NCI-H510A (cell line): ENCODE measurements at places on chromosomes 12 and 14.

DNA sequence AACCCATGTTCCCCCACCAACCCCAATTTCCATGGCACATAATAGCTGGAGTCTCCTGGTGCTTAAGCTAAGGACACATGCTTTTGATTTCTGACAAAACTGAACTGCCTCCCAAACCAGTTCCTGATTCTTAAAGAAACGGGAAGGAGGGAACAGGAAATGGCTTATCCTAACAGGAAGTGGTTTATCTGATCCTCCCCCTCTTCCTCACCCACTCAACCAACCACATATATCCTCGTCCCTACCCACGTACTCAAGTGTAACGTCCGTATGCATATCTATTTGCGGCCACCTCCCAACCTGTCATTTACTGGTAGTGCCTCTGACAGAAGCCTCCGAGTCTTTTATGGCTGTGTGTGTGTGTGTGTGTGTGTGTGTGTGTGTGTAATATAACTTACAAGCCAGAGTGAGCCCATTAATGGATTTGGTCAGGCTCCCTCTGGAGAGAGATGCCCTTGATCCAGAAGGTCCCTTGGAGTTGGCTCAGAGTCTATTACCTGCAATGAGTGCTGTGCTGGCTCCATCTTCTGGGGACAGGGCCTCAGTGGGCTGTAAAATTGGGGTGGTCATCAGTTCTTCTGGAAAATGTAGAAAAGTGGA, 7.7 kb downstream of the DAZAP2 start:
- DNase-seq = no peak

GRCh38 chr12:60539592-60539991, 943.8 kb downstream of the SLC16A7 start:
- DNase-seq = no peak

DNA sequence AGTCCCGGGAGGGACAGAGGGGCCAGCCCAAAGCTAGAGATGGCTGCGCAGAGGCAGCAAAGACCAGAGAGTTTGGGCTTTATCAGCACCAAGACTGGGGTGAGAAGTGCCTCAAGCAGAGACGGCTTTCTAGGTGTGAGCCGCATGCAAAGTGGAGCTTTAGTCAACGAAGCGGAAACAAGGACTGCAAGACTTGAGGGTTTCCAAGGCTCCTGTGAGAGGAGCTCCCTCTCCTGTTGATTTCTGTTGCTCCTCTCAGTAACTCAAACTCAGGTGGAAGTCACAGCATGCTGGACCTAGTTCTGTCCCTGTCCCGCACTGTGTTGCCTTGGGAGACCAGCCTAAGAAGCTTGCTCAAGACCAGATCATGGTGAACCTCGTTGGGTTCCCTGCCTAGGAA, 327.8 kb downstream of the MED13L start:
- no peak for DNase-seq

GRCh38 chr12:72699362-72699761, 427.2 kb downstream of the TRHDE start:
- no peak for DNase-seq

GRCh38 chr14:94998110-94998509, 159.2 kb downstream of the DICER1 start:
- DNase-seq = no peak

DNA sequence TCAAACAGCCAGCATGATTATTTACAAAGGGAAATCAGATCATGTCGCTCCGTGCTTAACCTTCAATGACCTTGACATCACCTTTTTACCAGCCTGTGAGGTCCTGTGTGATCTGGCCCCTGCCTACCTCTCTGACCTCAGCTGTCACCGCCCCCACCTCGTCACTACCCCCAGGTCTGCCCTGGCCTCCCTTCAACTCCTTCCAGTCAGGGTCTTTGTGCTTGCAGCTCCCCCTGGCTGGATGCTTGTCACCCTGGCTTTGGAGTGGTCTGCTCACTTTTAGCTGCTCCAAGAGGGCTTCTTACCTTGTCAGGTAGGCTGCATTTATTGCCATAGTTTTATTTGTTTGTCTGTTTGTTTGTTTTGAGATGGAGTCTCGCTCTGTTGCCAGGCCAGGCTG, 8.2 kb upstream of the MAX start:
- no peak for DNase-seq

DNA sequence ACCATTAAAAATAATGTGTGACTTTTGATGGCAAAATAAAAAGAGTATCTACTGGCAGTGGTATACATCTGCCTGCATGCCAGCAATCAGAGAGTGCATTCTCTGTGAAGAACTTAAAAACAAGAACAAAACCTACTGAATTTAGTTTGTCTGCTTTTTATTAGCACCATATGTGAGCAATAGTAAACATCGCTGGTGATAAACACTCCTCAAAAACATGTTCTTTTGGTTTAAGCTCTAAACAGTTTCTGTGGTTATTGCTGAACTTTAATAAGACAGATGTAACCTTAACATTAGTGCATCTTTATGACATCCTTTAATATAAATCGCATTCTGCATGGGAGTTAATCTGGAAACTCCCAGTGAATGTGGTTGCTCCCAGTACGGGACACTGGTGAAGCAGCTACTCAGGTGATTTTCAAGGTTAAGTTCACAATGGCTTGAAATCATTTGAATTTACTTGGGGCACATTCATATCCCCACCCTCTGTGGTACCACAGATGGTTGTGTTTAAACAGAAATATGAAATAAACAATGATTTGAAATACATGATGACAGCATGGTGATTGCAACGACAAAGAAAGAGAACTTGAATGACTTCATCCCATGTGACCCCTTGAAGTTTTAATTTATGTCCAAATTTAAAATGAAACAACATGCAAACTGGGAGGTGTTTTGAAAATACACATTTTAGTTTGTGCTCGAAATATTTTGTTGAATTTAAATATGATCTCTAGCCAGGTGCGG, 285.9 kb downstream of the FOXN3 start:
- DNase-seq = no peak

DNA sequence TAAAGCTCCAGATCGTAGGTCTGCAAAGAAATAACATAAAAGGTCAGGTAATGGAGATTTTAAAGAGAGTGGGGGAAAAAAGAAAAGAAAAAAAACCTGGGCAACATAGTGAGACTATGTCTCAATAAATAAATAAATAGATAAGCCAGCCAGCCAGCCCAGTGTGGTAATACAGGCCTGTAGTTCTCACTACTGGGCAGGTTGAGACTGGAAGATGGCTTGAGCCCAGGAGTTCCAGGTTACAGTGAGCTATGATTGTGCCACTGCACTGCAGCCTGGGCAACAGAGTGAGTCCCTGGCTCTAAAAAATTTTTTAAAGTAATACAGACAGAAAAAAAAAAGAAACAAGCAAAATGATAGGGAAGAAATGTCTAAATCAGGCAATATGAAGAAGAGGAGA, 43.2 kb upstream of the BBS10 start:
- no peak for DNase-seq

GRCh38 chr12:58773986-58774385, 146.3 kb downstream of the LRIG3 start:
- DNase-seq = no peak

GRCh38 chr12:47752552-47752951, 6.1 kb downstream of the RAPGEF3 start:
- no peak for DNase-seq

- DNase-seq = no peak
Measured at GRCh38 chr12:25979059-25979458, 20.6 kb downstream of the RASSF8 start.

GRCh38 chr12:18068355-18068754, 21.6 kb downstream of the RERGL start:
- no peak for DNase-seq
